Activated B cell treated with CpG ODN at 0.5 μM for 24 hours (primary cell): ENCODE measurements at places on chromosomes 5 and 9.

- H3K36me3 ChIP-seq, result no peaks in the 10 kb centered on the region
- DNase-seq, result no peak
- no peak overlapping the region for H3K27ac ChIP-seq
- H3K27me3 ChIP-seq, result peaks cover 20% of the 10 kb centered on the region
- no peaks in the 10 kb centered on the region for H3K4me1 ChIP-seq
- no peak overlapping the region for H3K4me3 ChIP-seq
Measured at GRCh38 chr5:138620663-138621224, 45.5 kb upstream of the HSPA9 start.

DNA sequence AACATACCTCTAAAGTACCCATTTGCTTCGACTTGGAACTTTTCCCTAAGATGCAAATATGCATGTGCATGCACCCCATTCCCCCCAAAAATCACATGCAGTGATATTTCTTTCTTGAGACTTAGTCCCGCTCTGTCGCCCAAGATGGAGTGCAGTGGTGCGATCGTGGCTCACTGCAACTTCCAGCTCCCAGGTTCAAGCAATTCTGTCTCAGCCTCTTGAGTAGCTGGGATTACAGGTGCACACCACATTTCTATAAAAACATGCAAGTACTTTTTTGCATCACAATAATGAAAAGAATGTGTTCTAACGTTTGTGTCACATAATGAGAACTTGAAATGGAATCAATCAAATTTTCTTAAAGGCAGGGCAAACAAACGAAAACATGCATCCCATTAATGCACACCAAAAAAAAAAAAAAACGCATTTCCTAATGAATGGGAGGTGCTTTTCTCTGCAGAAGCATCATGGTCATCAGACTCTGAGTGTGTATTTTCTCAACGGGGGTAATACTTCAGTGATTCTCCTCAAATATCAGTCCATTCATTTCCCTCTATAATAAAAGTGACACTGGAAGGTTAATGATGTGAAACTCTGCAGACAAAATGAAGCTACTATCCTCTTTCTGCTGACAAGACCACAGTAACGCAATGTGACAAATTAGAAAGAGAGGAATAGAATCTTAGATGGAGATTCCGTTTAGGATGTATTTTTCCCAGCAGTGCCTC, 389.4 kb downstream of the CTNND2 start:
- no peak for DNase-seq
- H3K36me3 ChIP-seq, result no peaks in the 10 kb centered on the region
- H3K4me3 ChIP-seq, result no peak overlapping the region
- no peaks in the 10 kb centered on the region for H3K27me3 ChIP-seq
- H3K27ac ChIP-seq, result no peak overlapping the region
- no peaks in the 10 kb centered on the region for H3K4me1 ChIP-seq

- H3K27me3 ChIP-seq, result no peaks in the 10 kb centered on the region
- no peak overlapping the region for H3K27ac ChIP-seq
- H3K4me3 ChIP-seq, result no peak overlapping the region
- H3K36me3 ChIP-seq, result no peaks in the 10 kb centered on the region
Measured at GRCh38 chr5:148314187-148314586, 2.0 kb downstream of the SPINK7 start.

DNA sequence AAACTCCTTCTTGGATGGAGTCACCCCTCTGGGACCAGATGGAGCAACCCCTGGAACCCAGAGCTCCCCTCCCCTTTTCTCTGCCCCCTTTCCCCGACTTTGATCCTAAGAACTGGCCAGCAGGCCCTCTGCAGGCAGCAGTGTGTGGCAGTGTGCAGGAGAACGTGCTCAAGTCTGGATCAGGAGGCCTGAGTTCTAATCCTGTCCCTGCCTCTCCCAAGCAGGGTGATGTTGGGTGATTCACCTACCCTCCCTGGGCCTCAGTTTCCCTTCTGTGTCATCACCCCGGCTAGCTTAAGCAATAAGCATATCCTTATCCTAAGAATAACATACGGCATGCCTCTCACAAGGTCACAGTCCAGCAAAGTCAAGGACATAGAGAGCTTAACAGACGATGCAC, 67.6 kb downstream of the C9orf50 start:
- H3K27ac ChIP-seq, result no peak overlapping the region
- no peaks in the 10 kb centered on the region for H3K36me3 ChIP-seq
- H3K4me1 ChIP-seq, result peaks cover 4% of the 10 kb centered on the region

- no peak overlapping the region for H3K4me3 ChIP-seq
- H3K27me3 ChIP-seq, result no peaks in the 10 kb centered on the region
- H3K4me1 ChIP-seq, result no peaks in the 10 kb centered on the region
- H3K36me3 ChIP-seq, result no peaks in the 10 kb centered on the region
Measured at GRCh38 chr5:97529354-97529985, 346.4 kb upstream of the RIOK2 start.

GRCh38 chr5:61933787-61934626, 372.0 kb upstream of the KIF2A start:
- peaks cover 2% of the 10 kb centered on the region for H3K27me3 ChIP-seq
- no peak overlapping the region for H3K27ac ChIP-seq
- DNase-seq, result no peak
- no peaks in the 10 kb centered on the region for H3K36me3 ChIP-seq
- H3K4me1 ChIP-seq, result no peaks in the 10 kb centered on the region
- H3K4me3 ChIP-seq, result no peak overlapping the region

- no peak for DNase-seq
- no peaks in the 10 kb centered on the region for H3K27me3 ChIP-seq
- no peaks in the 10 kb centered on the region for H3K4me1 ChIP-seq
- H3K36me3 ChIP-seq, result no peaks in the 10 kb centered on the region
- H3K27ac ChIP-seq, result no peak overlapping the region
Measured at GRCh38 chr5:24817966-24818365, 173.2 kb upstream of the CDH10 start.

DNA sequence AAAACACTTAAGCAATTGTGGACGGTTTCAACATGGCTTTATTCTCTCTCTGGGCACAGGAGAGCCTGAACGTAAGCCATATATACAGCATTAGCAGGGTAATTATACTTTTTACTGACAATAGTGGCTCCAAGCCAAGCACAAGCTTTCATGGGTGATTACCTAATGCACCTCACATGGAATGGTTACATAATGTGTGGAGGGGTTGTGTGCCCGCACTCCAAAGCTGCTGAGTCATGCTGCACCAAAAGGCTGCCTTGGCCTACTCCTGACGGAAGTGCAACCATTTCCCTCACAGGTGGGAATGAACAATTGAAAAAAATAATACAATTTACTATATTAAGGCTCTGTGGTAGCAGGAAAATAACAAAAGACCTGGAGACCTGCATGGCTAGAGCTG, 86.5 kb upstream of the ATP10B start:
- H3K27ac ChIP-seq, result no peak overlapping the region
- DNase-seq, result no peak
- H3K27me3 ChIP-seq, result no peaks in the 10 kb centered on the region

DNA sequence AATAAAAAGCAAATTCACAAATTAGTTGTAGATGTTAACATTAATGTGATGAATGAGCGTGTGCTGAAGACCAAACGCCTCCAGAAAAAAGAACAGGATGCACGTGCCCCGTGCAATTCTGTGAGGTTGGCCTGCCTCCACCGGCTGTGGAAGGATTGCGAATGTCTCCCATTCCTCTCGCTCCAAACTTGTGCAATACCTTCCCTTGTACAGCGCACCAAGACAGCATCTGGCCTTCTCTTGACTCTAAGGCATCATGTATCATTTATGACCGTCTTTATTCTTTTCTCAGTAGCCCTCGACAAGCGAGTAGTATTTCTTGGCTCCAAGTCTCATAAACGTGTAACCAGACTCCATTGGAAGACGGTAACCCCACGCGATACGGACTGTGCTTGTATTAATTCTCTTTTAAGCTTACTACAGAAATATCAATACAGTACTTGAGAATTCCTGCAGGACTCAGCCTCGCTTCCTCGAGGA, 1.5 kb upstream of the TESK1 start:
- peaks cover 23% of the 10 kb centered on the region for H3K36me3 ChIP-seq
- H3K4me1 ChIP-seq, result peaks cover 40% of the 10 kb centered on the region
- peak overlapping the region; percentile 97 for H3K27ac ChIP-seq
- H3K4me3 ChIP-seq, result peak overlapping the region; percentile 97
- DNase-seq, result no peak

DNA sequence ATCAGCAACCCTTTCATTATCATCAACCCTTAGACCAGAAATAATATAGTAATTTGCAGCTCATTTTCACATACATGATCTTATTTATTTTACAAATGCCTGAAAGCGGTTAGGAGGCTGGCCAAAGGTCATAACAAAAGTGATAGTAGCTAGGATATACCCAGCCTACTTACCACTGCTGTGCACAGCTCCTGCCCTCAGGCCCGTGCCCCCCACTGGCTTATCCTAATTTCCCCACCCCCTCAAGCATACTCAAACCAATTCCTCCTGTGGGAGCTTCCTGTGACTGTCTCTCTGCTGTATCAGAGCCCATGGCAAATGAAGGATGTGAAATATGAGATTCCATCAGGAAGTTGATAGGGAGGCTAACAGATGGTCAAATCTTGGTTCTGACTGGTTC, 14.8 kb downstream of the FAM219A start:
- no peaks in the 10 kb centered on the region for H3K4me1 ChIP-seq
- H3K36me3 ChIP-seq, result peaks cover 7% of the 10 kb centered on the region
- H3K4me3 ChIP-seq, result no peak overlapping the region
- no peak overlapping the region for H3K27ac ChIP-seq
- H3K27me3 ChIP-seq, result no peaks in the 10 kb centered on the region

DNA sequence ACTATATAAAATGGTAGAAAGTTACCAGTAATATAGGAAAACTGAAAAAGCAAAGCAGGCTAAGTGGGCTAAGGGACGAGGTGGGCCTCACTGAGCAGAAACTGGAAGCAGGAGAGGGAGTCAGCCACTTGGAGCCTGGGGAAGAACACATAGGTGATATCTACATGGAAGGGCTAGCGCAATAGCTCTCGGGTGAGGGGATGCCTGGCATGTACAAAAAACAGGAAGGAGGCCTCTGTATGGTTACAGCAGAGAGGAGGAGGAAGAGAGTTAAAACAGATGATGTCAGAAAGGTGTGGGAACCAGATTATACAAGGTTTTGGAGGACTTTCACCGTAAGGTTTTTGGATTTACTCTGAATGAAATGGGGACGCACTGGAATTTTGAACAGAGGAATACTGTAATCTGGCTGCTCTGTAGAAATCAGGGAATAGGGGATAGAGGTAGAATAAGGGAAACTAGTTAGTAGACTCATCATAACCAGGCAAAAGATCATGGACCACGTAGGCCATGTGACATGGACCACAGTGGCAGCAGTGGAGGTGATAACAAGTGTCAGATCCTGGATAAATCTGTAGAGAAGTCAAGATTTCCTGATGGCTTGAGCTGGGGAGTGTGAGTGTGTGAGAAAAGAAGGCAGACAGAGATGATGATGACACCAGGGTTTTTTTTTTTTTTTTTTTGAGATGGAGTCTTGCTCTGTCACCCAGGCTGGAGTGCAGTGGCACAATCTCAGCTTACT, 52.5 kb downstream of the FNBP1 start:
- H3K27me3 ChIP-seq, result no peaks in the 10 kb centered on the region
- H3K36me3 ChIP-seq, result peaks cover 66% of the 10 kb centered on the region
- H3K4me3 ChIP-seq, result peak overlapping the region; percentile 79
- H3K27ac ChIP-seq, result peak overlapping the region; percentile 96
- H3K4me1 ChIP-seq, result peaks cover 90% of the 10 kb centered on the region

DNA sequence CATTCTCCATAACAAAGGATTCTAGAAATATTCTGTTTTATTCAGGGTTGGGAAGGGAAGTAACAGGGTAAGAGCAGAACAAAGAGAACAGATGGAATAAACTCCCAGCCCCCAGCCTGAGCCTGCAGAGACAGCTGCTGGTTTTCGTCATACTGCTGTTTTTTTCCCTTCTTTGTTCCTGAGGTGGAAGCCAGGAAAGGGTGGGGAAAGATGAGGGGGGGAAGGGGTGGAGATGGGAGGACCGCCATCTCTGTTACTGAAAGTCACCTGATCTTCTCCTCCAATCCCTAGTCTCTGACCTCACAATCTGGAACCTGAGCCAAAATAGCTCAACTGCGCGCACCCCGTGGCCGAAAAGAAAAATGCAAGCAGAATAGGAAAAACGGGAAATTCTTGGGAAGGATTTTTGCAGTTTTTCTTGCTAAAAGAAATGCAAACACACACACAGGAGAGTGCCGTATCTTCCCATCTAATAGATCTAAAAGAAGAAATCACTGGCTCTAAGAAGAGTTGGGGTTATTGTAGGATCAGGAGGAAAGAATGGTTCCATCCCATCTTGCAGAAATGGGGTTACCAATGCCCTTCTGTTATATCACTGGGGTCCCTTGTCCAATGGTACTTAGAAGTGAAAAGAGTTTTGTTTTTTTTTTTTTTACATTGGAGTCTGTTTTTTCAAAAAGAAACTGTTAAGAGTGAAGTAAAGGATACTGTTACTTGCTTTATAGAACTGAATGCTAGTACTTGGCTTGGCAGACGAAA, 57.9 kb downstream of the DIAPH1 start:
- no peaks in the 10 kb centered on the region for H3K27me3 ChIP-seq
- peaks cover 11% of the 10 kb centered on the region for H3K4me1 ChIP-seq
- DNase-seq, result no peak
- no peak overlapping the region for H3K27ac ChIP-seq

DNA sequence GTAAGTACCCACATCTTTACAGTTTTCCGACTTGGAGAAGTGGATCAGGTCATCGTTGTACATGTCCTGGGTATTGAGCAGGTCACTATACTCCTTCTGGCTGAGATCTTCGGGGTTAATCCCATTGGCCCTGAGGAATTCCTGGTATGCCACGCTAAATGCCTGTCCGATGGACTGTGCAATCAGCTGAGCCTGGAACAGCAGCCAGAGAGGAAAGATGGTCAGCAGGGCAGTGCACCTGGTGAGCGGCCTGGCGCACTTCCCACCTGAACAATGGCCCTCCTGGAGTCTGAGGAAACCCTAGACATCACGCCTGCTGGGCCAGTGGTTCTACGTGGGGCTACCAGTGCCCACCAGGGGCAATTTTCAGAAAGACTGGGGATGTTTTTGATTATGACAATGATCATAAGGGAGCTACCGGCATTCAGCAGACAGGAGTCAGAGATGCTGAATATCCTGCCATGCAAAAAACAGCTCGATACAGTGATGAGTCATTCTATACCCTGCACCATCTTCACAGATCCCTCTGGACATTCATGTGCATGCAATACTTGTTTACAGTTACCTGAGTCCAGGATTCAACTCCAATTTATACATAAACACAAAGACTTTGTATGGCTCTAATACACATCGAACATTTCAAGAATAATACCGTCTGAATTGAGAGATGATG, 127.2 kb downstream of the ENTREP1 start:
- peaks cover 5% of the 10 kb centered on the region for H3K27me3 ChIP-seq
- no peak overlapping the region for H3K27ac ChIP-seq
- no peak overlapping the region for H3K4me3 ChIP-seq
- no peaks in the 10 kb centered on the region for H3K4me1 ChIP-seq
- no peaks in the 10 kb centered on the region for H3K36me3 ChIP-seq

- H3K27me3 ChIP-seq, result peaks cover 14% of the 10 kb centered on the region
- no peaks in the 10 kb centered on the region for H3K36me3 ChIP-seq
- H3K4me1 ChIP-seq, result no peaks in the 10 kb centered on the region
- DNase-seq, result no peak
- H3K4me3 ChIP-seq, result no peak overlapping the region
Measured at GRCh38 chr9:4497855-4498254, 7.6 kb downstream of the SLC1A1 start.

DNA sequence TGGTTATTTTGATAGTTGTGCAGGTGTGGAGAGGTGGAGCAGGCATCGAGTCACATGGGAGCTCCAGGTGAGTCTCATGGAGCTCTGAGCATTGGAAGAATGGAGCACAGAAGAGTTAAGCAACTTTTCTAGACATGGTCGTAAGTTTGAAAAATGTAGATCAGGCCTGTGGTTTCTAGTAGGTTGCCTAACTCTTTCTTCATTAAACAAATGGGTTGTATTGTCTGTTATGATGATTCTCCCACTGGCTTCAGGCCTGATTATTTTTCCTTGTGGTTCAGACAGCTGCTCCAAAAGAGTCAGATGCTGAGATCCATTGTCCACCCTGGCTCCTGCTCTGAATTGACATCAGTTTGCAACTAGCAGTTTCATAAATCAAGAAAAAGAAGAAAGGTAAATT, 80.3 kb upstream of the RPS23 start:
- H3K27me3 ChIP-seq, result peaks cover 2% of the 10 kb centered on the region
- H3K4me3 ChIP-seq, result no peak overlapping the region
- DNase-seq, result no peak
- peaks cover 6% of the 10 kb centered on the region for H3K4me1 ChIP-seq
- no peak overlapping the region for H3K27ac ChIP-seq
